RKO (cell line): ENCODE measurements at places on chromosomes 11 and 22.

DNA sequence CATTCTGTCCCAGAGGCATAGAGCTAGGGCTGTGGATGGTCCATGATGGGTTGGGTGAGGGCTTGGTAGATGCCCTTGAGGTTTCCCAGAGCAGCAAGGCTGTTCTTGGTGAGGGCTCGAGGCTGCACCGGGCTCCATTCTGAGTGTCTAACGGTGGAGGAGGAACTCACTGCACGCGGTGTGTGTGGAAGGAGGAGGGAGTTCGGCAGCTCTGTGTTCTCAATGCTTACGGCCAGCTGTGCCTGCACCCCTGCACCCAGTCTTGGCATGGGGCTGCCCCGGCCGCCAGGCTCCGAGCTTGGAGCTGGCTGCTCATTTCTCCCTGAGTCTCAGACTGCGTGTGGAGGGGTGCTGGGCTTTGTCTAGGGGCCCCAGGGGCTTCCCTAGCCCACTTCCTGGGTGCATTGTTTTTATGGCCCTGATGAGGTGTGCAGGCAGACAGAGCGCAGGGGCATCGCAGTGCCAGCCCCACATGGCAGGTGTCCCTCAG lies 1247.1 kb downstream of the BRD1 start:
- no peak for DNase-seq

GRCh38 chr22:24516301-24516737 lies 21.2 kb downstream of the UPB1 start:
- no peak for DNase-seq

DNA sequence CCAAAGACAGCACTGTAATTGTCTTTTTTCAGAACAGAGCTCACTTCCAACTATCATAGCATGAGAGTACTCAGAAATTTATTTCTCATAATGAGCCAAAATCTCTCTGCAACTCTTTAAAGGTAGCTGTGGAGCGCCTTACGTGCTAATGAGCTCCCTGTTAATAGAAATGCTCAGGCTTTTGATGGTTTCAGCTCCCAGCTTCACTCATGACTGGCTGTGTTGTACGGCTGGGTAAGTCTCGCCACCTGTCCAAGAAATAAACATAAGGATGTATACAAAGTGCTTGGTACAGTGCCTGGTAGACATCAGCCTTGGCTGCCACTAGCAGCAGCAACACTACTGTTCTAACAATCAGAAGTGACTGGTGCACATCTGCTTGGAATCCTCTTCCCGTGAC lies 109.4 kb downstream of the LDLRAD3 start:
- no peak for DNase-seq

GRCh38 chr11:1624621-1625020 lies 2.7 kb upstream of the KRTAP5-4 start:
- DNase-seq, result no peak

DNA sequence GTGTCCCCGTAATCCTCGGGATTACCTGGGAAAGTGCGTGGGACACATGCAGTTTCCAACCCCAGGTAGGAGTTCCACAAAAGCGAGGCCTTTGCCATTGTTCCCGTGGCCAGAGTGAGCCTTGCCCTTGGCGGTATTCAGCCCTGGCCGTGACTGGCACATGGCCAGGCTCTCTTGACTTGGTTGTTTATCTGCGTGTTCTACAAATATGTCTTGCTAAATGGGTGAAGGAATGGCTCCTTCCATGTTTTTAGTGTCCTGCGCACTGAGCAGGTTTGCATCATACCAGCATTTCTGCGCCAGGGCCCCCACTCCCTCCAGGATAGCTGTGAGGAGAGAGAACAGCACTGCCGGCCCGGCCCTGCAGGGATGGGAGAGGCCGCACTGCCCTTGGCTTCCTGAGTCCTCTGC lies 20.0 kb downstream of the POLR3H start:
- DNase-seq, result no peak

GRCh38 chr11:62353841-62354240 lies 16.6 kb downstream of the ASRGL1 start:
- no peak for DNase-seq

DNA sequence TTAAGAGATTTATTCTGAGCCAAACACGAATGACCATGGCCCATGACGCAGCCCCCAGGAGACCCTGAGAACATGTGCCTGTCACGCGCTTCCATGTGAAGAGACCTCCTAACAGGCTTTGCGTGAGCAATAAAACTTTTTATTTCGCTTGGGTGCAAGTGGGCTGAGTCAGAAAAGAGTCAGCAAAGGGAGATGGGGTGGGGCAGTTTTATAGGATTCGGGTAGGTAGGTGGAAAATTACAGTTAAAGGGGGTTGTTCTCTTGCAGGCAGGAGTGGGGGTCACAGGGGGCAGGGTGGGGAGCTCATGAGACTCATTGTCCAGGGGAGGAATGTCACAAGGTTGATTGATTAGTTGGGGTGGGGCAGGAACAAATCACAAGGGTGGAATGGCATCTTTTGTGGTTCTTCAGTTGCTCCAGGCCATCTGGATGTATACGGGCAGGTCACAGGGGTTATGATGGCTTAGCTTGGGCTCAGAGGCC lies 77.2 kb upstream of the FTH1 start:
- DNase-seq, result no peak

- DNase-seq, result no peak
Measured at GRCh38 chr22:50551160-50551752, 5.6 kb downstream of the KLHDC7B start.

- no peak for DNase-seq
Measured at GRCh38 chr11:14673824-14674405, 30.3 kb downstream of the PDE3B start.

DNA sequence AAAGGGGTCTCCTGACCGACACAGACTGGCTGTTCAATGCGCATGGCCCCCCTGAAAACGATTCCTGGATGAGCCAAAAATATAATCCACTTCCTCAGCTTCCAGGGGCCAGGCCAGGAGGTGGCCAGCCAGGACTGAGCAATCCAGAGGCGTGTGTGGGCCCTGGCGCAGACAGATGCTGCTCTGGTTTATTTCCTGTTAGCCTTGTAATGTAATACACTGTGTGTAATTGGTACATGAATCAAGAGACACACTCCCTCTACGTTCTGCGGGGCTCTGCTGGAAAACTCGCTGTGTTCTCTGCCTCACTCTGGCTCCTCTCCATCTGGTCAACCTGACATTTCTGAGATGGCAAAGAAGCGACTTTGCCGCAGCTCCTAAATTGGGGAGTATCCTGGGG lies 26.3 kb upstream of the ISX start:
- DNase-seq, result no peak

DNA sequence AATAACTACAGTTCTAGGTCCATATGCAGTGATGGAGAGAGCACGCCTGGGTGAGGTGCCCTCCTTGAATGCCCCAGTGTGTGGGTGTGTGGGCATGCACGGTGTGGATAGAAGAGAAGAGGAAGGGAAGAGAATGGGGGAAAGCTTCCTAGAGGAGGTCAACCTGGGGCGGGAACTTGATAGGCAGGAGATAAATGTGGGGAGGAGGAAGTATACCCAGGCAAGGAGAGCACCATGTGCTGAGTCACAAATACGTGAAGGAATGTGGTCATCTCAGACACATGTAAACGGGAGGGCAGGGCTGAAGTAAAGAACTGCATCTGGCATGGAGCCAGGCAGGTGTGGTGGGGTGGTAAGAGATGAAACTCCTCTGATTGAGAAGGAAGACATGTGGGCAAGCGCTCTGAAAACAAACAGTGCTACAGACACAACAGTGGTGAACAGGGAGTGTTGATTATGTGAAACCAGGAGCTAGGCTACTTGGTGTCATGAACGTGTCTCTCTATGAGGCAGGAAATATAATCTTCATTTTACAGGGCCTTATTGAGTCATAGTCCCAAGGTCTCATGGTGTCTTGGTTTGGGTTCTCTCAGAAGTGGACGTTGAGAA lies 61.5 kb upstream of the EED start:
- DNase-seq, result no peak

GRCh38 chr22:24836282-24836681 lies 30.3 kb downstream of the SGSM1 start:
- DNase-seq, result no peak

- DNase-seq, result no peak
Measured at GRCh38 chr22:44400763-44401060, 88.0 kb upstream of the SHISAL1 start.
